Spinal cord (tissue), 10 donors: ENCODE measurements at places on chromosomes 2 and 18. TPM values are rescaled to one million over a fixed set of nuclear protein-coding genes. Genes with fewer than 3 reads are reported as not detected.

GRCh38 chr2:132757002-132757589 lies 87.1 kb upstream of the LYPD1 start:
- H3K4me1 ChIP-seq = peaks cover under 1% of the 10 kb centered on the region
- H3K27ac ChIP-seq = no peak overlapping the region
- no peak overlapping the region for H3K4me3 ChIP-seq
- no peak for DNase-seq
- H3K27me3 ChIP-seq = no peaks in the 10 kb centered on the region

- no peaks in the 10 kb centered on the region for H3K27me3 ChIP-seq
- no peaks in the 10 kb centered on the region for H3K36me3 ChIP-seq
- H3K4me1 ChIP-seq = no peaks in the 10 kb centered on the region
Observed at GRCh38 chr2:230600285-230600684, 112.4 kb upstream of the CAB39 start.

GRCh38 chr2:29777161-29777560 lies 144.2 kb downstream of the ALK start:
- H3K4me1 ChIP-seq = no peaks in the 10 kb centered on the region
- H3K27ac ChIP-seq = no peak overlapping the region
- no peaks in the 10 kb centered on the region for H3K27me3 ChIP-seq
- no peaks in the 10 kb centered on the region for H3K36me3 ChIP-seq
- DNase-seq = no peak
- no peak overlapping the region for H3K4me3 ChIP-seq

DNA sequence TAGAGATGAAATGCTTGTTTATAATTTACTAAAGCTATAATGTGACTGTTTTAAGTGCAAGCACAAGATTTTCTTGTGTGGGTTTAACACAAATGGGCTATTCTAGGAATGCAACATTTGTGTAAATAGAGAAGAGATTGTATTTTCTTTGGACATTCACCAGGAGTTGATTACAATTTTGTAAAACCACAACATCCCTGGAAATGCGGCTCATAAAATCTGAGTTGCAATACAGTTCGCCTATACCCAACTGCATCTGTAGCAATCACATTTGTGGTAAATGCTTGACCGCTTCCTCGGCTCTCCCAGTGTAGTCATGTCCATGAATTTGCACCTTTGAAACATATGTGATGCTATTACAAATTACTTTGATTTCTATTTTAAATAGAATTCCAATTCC lies 348.7 kb upstream of the CDH20 start:
- H3K27me3 ChIP-seq = no peaks in the 10 kb centered on the region
- H3K36me3 ChIP-seq = no peaks in the 10 kb centered on the region
- H3K4me3 ChIP-seq = no peak overlapping the region

KLHL29 gene
- 19.4 TPM for polyA plus RNA-seq
